DMS 273 treated with DMSO at 0.1 percent for 48 hours (cell line): ENCODE measurements at places on chromosomes 1 and 21.

GRCh38 chr21:42188663-42189062, 30.3 kb upstream of the ABCG1 start:
- DNase-seq: no peak

- DNase-seq: no peak
Measured at GRCh38 chr1:84525779-84526178, 19.4 kb upstream of the GNG5 start.

GRCh38 chr1:112549590-112549989, 40.8 kb downstream of the WNT2B start:
- DNase-seq: no peak

- DNase-seq: no peak
Measured at GRCh38 chr1:201006450-201006849, 17.1 kb downstream of the KIF21B start.

DNA sequence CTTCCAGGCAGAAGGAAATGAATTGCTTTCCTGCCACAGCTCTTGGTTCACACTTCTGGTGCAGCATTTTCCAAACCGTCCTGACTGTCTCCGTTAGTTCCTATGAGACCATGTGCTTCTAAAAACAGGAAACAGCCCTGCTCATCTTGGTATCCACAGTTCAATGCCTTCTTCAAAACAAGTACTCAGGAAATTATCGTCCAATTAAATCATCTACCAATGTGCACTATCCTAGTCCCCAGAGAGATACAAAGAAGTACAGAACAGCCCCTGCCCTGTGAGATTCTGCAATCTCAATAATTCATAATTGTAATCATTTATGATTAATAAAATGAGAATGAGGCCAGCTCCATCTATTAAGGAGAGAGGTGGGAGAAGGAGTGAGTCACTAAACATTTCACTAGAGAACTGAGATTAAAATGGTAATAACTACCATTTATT, 11.2 kb downstream of the CLEC20A start:
- no peak for DNase-seq

DNA sequence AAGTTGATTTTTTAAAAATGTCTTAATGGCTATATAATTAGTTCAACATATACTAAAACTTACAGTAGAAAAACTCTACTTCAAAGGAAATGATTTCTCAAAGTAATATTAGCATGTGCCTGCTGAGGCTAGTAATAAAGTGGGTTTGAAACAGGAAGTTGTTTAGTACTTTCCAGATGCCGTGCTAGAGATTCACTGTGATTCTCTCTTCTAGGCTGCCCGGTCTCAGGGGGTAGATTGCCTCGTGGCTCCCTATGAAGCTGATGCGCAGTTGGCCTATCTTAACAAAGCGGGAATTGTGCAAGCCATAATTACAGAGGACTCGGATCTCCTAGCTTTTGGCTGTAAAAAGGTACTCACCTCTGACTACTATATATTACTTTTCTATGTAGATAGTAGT, 9.1 kb downstream of the EXO1 start:
- DNase-seq: no peak

GRCh38 chr1:55211863-55212262, 3.3 kb downstream of the USP24 start:
- no peak for DNase-seq

GRCh38 chr1:2091611-2092604, 41.7 kb downstream of the PRKCZ start:
- no peak for DNase-seq

DNA sequence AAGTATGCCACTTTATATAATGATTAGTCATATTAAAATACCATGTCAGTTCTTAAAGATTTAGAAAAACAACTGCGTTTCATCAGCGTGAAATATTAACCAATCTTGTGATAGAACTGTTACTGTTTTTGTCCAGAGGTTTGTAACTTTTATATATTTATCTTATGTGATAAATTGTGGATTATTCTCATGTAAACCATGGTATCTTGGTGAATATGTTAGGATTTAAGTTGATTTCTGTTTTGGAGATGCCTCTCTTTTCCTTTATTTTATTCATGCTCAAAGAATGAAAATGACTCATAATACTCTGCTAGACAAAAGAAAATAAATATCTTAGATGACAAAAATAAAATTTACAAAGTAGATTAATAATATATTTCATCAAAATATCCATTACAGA, 88.4 kb downstream of the ADGRL4 start:
- no peak for DNase-seq

GRCh38 chr1:150168960-150169601, 19.4 kb downstream of the PLEKHO1 start:
- DNase-seq: peak; percentile 36

DNA sequence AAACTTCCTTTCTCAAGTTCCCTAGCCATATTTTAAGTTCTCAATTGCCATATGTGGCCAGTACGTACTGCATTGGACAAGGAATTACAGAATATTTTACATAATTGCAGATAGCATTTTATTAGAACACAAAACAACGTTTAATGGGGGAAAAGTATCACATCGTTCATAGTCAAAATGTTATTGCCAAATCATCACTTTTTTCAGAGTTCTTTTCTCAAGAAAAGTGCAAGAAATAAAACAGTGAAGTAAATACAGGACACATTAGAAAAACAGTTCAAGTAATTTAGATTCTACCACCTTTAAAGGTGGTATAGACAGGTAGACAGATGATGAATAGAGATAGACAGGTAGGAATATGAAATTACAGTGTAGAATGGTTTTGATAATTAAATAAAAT, 479.1 kb upstream of the NCAM2 start:
- DNase-seq: no peak

DNA sequence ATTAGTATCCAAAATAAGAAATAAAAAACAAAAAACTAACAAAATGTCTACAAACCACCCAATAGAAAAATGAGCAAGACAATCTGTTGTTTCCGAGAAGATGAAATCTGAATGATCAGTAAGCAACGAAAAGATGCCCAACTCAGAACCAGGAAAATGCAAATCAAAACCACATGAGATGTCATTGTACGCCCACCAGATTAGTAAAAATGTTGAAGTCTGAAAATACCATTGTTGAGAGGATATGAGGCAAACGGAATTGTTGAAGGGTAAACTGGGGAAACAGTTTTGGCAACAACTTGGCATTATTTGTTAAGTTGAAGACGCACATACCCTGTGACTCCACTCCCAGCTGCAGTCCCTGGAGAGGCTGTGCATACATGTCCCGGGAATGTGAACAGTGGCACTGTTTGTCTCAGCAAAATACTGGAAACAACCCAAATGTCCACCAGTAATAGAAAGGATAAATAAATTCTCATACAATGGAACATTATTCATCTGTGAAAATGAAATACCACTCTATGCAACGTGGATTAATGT, 10.6 kb downstream of the ZBTB17 start:
- DNase-seq: no peak
